ENCODE measurements at places on chromosomes 12 and 14.

- DNase-seq, result no peak
Observed at GRCh38 chr12:2961705-2962104, 2.5 kb downstream of the TEAD4 start.

DNA sequence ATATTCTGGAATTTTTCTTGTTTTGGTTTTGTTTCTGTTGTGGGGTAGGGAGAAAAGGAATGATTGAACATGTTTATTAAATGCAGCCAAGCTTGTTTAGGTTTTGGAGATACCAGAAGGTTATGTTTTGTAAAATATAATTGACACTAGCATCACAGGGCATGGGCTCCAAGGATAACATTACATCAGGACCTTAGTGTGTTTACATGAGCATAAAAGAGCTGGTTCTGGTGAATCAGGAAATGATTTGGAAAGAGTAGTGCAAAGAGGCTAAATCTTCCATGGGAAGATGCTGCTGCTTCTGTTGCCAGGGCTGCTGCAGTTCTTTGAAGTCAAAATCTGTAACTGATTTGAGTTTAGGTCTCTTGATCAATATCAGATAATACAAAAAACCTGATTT lies 118.7 kb downstream of the ETNK1 start:
- DNase-seq, result no peak

DNA sequence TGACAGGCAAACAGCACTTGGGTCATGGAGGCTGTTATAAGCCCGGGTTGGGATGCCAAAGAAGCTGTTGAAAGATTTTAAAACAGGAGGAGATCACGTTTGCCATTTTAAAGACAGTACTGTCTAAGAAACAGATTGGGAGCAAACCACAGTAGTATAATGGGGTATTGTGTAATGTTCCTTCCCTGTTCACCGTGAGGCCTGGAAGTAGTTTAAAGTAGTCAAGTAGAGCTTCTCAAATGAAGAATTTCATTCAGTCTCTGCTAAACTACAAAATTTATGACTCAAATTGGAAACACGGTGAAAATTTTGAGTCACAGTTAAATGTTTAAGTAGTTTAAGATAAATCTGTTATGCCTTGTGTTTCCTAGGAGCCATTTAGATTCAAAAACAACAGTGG lies 35.8 kb downstream of the ATP2A2 start:
- DNase-seq, result no peak

GRCh38 chr14:64174922-64175782 lies 119.0 kb downstream of the ESR2 start:
- no peak for DNase-seq

DNA sequence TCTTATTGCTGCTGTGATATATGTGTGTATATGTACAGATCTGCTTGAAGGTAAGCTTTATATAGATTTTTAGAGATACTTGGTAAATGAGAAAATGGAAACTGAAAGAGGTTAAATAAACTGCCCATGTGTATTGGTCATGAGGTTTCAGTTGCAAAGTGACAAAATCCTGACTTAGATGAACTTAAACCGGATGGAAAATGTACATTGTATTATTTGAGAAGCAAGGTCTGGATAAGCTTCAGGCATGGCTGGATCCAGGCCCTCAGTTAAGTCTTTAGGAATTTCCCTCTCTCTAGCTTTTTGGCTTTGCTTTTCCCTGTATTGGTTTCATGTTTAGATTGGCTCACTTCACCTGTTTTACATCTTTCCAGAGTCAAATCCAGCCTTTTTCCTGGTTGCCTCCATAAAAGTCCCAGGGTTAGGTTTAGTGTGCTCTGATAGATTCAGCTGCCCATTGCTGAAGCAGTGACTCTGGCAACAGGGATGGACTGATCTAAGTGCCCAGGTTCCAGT lies 21.0 kb upstream of the MAP1LC3B2 start:
- no peak for DNase-seq

DNA sequence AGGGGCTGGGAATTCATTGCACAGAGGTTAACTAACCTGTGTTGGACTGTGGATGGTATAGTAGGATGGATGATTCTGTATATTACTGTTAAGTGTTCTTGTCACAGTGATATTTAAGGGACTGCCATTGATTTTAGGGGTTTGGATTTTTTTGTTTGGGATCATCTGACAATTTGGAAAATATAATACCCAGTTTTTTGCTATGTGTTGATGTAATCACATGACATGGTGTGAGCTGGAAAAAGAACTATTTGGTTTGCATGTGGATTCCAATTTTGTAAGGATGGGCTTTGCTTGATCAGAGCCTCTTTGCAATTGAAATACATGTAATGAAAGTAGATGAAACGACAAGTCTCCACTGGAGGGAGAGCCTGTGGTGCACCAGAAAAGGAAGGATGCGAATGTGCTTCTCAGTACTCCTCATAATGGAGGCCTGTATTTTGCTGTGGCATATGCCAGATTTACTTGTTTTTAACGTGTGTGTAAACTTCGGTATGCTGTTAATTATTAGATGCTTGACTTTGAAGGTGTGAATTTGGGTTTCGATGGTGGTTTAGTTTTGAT lies 2.7 kb downstream of the DYRK2 start:
- DNase-seq, result peak; percentile 47

GRCh38 chr14:101853455-101854018 lies 92.0 kb downstream of the PPP2R5C start:
- no peak for DNase-seq

DNA sequence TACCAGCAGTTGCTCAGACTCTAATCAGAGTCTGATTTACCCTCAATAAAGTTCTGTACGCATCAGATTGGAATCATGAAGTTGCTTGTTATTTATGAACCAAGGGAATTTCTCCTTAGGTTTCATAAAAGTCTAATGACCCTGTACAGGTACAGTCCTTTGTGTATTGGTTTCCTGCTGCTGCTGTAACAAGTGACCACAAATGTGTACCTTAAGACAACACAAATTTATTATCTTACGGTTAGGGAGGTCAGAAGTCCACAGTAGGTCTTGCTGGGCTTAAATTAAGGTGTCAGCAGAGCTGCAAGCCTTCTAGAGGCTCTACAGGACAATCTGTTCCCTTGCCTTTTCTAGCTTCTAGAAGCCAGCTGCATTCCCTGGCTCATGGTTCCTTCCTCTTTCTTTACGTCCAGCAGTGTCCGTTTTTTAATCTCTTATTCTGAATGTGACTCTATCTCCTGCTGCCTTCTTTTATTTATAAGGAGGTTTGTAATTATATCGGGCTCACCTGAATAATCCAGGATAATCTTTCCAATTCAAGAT lies 6.7 kb upstream of the DERA start:
- DNase-seq, result no peak

- no peak for DNase-seq
Observed at GRCh38 chr12:25767606-25768005, 190.9 kb upstream of the RASSF8 start.

DNA sequence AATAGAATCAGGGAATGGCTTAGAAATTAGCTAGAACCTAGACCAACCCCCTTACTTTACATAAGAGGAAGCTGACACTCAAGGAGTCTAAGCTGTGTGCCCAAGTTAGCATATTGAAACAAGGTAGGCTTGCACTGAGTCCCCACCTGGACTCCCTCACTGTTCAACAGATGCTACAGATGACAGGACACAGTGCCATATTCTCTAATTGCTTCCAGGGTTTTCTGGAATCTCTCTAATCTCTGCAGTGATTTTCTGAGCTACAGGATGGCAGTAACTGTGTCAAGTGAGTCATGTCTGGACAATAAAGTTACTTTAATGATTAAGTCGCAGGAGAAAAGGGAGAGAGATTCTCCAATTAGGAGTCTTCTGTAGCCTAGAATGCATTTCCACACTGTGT lies 35.8 kb downstream of the AKAP6 start:
- no peak for DNase-seq

- no peak for DNase-seq
Observed at GRCh38 chr12:41466300-41466699, 278.2 kb downstream of the PDZRN4 start.

- DNase-seq, result no peak
Observed at GRCh38 chr12:94037444-94037843, 110.9 kb upstream of the PLXNC1 start.

- no peak for DNase-seq
Observed at GRCh38 chr12:9792961-9793617, 32.4 kb upstream of the CD69 start.

GRCh38 chr14:68854421-68854820 lies 61.6 kb upstream of the ZFP36L1 start:
- DNase-seq, result no peak

DNA sequence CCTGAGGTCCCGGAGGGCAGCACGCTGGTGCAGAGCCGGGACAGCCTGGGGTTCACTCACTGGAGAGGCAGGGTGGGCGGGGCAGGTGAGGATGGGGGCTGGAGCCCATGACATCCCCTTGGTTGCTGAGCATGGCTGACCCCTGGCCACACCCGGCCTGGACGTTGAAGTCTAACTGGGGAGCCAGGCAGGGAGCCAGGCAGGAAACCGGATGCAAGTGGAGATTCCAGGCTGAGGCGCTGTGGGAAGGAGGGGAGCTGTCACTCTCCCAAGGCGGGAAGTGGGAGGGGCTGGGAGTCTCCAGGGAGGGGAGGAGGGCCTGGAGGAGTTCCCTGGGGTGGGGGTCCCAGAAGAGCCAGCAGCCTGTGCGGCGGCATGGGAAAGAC lies 7.7 kb upstream of the INF2 start:
- no peak for DNase-seq

- no peak for DNase-seq
Observed at GRCh38 chr12:109710747-109711595, 2.7 kb upstream of the FAM222A start.

DNA sequence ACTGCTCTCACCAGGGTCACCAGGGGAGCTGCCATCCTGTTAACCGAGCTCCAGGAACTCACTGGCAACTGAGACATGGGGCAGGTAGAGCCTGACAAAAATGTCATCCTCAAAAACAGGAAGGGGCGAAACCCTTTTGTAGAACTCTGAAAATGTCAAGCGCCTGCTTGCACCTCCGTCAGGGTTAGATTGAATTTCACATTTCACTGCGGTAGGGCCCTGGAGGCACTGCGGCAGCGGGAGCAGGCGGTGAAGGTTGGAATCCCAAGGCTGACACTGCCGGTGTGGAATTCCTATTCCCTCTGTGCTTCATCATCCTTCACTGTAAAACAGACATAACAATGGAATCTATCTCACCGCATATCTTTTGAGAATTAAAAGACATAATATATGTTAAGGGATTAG lies 142.8 kb upstream of the TMCC3 start:
- no peak for DNase-seq

DNA sequence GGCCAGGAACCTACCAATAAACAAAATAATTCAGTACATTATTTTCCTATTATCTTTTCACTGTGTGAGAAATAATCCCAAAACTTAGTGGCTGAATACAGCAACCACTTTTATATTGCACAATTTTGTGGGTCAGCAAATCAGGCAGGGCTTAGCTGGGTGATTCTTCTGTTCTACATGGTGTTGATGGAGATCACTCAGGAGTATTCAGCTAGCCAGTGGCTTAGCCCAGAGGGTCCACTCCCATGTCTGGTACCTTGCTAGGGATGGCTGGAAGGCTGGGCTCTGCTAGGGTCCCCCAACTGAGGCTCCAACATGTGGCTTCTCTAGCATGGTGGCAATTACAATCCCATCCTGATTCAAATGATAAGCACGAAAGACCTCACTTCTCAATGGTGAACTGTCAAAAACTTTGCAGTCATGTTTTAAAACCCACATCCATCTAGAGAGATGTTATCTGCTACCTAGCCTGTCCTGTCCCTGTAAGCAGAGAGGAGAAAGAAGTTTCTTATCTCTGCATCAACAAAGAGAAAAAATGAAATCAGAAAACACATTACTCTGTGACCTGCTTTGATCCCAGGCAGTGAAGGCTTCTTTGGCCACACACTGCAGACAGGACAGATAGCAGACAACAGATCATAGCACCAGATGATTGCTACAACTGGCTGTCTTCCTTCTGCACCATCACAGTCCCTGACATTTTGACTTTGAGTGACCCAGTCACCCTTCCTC lies 51.0 kb upstream of the MYL2 start:
- DNase-seq, result no peak

DNA sequence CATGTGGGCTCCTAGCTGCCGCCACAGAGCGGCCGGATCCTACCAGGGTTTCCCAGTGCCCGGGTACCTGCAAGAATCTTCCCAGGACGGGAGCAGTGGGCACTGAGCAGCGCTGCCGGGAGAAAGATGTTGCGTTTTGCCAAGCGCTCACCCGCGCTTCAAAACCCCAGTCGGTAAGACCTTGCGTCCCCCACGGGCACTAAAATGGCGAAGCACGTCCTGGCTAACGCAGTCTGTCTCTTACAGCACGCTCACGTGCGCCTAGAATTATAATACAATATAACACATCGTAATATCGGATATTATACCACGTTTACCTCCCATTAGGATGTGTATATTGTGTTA lies 35.1 kb upstream of the TBX5 start:
- DNase-seq, result no peak
